CD4-positive, alpha-beta T cell treated with Interleukin-12 subunit alpha and Interleukin-12 subunit beta, for 1 hour (primary cell): ENCODE measurements at places on chromosomes 6 and 20.

DNA sequence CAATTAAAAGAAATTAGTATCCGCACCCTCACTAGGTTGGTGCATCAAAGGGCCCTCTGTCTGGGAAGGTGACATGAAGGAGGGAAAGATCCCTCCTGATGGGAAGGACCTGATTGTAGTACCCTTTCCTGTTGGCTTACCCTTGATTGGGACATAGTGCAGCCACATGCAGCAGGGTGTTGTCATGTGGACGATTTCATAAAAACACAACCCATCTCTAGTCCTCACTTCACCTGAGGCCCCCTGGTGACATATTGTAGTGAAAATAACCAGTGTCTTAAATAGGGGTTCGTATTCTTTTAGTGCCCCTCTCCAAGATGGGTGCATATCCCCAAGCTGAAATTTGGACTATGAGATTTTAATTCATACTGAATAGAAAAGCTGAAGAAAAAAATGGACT, 97.3 kb downstream of the SLX4IP start:
- DNase-seq, result no peak

- DNase-seq, result no peak
These were observed 176.8 kb downstream of the CD83 start for GRCh38 chr6:14294270-14294951.

DNA sequence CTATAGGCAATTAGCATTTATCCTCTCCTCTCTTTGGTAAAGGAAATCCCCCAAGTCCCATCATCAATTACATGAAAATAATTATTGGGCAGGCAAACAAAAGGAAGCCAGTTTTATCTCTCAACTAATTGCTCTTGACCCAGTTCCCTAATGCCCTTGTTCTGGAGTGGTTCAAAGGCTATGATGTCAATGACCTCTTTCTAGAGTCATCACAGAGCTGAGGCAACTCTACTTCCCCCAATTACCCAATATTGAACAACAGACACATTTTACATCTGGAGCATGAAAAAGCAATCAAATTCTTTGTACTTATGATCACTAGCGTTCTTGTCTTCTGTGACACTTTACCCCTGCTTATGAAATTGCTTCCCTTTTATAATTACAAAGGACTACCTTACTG, 43.5 kb downstream of the NT5E start:
- DNase-seq, result no peak

DNA sequence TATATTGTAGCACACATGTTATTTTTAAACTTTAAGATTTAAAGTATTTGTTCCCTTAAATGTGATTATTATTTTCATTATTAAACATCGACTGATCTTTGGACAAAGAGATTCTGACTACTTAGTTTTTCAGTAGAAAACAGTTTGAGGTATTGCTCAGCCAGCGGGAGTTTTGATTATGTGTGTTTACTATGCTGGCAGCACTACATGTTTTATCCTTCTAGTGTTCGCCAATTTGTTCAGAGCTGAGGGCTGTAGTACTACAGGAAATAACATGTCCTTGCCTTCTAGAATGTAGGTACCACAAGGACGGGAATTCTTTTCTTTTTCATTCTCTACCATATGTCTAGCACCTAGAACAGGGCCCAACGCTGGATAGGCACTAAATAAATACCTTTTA, 11.1 kb upstream of the LCA5 start:
- DNase-seq, result no peak

GRCh38 chr6:28953585-28954258, 29.9 kb upstream of the TRIM27 start:
- DNase-seq, result no peak

- no peak for DNase-seq
These were observed 217.7 kb downstream of the ATXN1 start for GRCh38 chr6:16543521-16543920.

DNA sequence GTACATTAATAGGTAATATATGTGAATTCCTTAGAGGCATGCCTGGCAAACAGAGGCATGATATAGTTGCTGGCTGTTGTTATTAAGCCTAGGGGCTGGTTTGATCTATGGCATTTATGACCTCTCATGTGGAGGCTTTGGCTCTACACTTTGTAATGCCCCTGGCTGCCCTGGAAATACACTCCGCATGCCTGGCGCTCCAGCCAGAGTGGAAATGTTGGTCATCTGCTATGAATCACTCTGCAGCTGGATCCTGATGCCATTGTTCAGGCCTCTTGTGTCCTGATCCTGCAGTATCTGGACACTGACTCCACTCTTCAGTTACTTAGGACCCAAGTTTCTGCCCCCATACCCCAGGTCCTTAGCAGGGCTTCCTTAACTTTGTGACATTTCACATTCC, 200.5 kb upstream of the PCSK2 start:
- DNase-seq, result no peak

DNA sequence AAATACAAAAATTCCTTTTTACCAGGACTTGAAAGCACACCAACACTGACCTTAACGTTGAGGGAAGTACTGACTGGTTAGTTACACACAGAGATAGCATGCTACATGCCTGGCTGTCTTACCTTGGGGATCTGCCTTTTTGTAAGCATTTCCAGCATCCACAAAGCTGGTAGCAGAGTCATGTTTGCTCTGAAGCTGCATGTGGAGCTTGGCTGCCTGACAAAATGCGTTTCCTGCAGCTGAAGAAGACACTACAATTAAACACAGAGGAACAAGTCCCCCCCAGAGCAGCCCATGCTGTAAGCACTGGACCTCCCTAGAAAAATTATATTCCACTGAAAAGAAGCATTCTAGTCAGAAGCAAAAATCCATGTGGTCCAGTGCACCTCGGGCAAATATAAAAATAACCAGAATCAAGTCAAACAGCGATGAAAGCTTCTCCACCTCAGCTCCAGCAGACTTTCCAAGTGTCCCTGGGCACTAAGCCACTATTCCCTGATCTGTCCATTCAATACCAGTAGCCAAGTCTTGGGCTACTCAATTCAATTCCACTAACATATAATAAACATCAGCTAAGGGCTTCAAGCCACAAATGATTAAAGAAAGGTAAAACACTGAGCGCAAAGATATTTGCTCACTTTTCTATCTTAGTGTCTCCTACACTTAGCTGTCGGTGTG, 24.2 kb downstream of the NAPB start:
- no peak for DNase-seq

DNA sequence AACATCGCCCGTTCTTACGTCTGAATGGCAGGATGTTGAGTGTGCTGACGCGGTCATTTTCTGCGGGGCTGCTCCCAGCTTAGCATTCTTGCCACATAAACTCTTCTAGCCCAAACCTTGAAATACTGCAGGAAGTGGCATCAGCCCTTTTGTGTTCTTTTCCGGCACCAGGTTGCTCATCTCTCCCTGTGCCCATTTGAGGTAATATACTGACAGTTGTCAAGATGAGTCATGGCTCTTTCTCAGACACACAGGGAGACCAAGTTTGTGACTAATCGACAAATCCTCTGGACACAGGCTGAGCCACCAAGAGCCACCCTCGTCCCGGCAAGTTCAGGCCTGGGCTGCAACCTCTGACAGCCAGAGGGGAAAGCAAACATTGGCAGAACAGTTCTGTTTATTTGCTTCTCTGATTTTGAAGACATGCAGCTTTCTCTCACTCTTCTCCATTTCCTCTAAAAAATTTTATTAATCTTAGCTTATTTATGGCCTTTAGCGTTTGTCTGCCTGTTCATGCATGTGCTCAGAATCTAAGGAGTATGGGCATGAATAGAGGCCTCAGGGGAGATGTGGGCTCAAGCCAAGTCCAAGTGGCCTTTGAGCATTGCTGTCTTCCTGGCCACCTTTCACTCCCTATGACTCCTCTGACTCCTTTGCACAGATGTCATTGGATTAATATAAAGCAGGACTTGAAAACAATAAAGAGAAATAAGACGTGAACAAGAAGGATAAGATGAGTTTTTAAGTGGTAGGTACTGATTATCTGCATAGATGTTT, 328.2 kb upstream of the JAG1 start:
- no peak for DNase-seq

DNA sequence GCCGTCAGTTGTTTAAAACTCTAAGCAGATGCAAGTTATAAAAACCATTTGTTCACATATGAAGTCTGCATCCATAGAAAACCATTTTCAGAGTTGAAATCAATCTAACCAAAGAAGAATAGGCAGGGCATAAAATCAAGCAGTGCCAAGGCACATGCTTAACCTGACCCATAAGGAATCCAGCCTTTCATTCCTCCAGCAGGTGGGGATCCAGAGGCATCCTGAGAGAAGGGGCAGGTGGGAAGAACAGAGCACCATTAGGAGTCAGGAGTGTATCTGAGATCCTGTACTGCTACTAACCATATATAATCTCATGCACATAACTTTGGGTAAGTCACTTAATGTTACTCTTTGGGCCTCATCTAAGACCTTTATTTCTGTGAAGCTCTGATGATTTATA, 29.4 kb upstream of the FOXO3 start:
- no peak for DNase-seq

DNA sequence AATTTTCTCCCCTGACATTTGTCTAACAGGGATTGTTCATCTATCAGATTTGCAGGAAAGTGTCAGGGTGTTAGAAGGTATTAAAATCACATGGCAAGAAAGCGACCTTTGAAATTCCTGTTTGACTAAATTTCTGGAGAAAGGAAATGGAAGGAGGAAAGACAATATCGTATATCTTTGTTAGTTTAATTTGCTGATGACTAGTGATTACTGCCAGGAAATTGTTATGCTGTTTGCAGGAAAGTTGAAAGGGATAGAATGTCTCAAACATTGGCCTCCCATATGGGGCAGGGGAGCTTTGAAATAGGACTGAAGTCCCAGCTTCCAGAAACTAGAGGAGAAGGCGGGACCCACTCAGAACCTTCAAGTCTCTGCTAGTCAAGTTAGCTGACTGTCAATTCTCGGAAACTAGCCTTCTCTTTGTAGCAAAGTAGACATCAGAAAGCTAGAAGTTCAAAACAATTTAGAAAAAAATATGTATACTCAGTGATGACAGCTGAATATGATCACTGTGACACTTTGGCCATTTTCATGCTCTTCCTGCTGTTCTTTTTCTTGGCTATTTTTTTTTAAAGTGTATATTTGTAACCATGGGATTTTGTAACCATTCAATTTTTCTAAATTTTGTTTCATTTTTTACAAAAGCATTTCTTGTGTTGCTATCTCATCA, 53.4 kb upstream of the RALGAPA2 start:
- no peak for DNase-seq

DNA sequence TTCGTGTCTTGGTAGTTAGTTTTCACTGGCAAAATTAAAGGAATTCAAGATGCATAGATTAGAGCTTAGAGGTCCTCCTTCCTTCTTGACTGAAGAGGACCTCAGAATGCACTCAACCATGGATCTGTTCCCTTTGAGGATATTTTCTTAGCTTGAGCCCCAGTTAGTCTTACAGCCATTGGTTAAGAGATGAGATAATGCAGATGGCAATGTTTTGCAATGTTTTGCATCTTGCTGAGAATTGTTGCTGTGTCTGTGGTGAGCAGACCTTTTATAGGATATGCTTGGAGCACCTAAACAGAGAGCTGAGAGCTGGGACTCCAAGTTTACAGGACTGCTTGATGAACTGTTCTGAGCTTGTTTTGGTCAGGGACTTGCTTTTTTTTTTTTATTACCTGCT, 107.5 kb downstream of the TMEM170B start:
- no peak for DNase-seq

DNA sequence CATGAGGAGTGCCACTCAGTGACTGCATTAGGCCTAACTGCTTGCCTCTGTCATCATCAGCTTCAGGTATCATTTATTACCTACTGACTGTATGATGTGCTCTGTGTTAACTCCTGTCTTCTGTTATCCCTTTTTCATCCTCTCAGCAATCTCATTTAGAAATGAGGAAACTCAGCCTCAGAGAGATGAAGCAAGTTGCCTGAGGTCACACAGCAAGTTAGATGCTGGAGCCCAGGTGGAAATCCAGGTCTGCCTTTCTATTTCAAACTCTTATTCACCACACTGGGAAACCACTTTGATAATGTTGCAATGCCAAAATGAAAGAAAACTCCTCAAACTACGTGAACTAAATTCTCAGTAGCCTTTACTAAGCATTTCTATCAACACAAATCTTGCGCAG, 1.3 kb downstream of the FERMT1 start:
- no peak for DNase-seq

DNA sequence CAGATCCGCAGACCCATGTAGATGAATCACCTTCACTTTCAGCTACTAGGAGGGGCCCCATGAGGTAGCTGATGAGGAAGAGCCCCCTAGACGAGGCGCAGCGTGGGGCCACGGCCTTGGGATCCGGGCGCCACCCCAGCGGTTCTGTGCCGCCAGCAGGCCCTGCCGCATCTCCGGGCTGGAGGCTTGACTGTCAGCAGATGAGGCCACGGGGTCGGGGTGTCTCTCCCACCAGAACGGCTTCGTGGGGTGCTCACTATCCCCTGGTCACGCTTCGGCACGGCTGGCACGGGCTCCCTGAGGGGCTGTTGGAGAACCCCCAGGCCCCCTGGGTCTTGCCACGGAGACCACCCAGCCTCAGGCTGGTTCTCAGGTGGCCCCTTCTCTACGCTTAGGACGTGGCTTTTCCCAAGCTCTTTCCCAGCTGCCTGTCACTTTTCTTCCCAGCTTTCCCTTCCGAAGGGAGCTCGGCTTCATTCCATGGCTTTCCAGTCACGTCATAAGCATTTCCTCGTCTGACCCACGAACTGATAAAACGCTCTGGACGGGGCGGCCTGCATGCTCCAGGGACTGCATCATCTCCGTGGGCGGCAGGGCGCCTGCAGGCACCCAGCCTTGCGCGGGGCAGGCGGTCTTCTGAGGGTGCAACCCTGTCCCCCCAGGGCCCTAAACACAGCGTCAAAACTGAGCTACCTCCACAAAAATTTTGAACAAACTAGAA, 85.9 kb downstream of the THBS2 start:
- DNase-seq, result no peak

GRCh38 chr20:45044601-45045000, 56.3 kb downstream of the KCNS1 start:
- DNase-seq, result no peak

DNA sequence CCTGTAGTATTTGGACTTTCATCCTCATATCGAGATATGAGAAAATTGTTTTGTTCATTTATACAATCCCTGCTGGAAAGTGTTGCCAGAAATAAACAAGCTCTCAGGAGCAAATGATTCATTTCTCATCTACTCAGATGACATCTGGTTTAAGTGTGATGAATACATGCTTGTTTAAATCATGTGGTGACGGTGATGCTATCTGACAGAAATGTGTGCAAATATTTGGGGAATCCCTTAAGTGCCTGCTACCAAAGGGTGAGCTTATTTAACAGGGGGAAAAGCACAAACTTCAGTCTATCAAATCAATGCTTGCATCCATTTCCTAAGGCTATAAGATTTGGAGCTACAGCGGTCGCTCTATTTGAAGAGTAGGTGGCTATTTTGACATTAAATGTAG, 368.3 kb upstream of the SASH1 start:
- DNase-seq, result no peak

GRCh38 chr6:110282412-110282811, 75.7 kb downstream of the METTL24 start:
- no peak for DNase-seq
